ENCODE measurements at places on chromosomes 2 and 18.

DNA sequence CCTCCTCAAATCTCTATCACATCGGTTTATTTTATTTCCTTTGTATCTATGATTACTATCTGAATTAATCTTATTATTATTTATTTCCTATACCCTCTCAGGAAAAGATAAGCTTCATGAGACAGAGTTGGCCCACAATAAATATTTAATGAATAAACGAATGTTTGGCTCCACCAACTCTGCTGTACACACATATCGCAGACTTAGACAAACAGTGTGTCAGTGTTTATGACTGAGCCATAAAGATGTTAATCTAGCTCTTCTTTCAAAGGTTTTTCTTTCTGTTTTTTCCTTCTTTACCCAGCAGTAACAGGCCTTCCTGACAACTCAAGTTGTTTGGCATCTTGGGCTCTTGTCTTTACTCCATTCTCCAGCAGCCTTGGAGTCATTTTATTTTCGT lies 329.5 kb downstream of the CDH2 start:
- peak; percentile 1 for DNase-seq

- DNase-seq = no peak
These were observed 36.6 kb downstream of the SPRED2 start for GRCh38 chr2:65395621-65396347.

DNA sequence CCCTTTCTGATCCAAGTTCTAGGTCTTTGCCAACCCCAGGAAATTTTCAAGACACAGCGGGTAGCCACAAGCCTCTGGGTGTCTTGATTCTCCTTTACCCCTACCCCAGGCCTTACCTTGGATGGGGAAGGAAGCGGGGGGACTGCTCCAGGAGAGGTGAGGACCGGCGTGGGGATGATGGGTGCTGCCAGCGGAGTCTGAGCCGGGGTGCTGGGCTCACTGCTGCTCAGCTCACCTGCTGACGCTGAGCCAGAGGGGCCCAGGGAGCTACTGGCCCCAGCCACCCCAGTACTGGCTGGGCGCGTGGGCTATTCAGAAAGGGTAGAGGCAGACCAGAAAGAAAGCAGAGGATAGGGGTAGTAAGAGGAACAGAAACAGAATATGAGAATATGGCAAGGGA lies 8.7 kb downstream of the DCTN1 start:
- DNase-seq = no peak

GRCh38 chr18:79904357-79905147 lies 46.9 kb downstream of the SLC66A2 start:
- DNase-seq = no peak

- DNase-seq = no peak
These were observed 47.7 kb upstream of the SMAD2 start for GRCh38 chr18:47978141-47978540.

DNA sequence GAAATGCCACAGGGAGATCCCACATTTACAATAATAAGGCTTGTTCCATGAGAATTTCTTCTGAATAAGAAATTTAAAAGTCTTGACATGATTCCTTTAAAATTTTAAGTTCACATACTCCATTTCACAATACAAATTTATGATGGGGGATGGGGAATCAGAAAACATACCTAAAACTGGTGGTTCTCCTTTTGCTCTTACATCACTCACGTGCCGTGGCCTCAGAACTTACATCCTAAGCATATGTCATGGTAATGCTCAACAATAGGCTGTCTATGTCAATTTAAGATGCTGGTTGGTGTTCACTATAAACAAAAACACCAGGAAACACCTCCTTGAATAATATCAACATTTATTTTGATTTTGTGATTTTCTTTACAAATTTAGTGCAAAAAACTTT lies 12.8 kb downstream of the UPP2 start:
- no peak for DNase-seq

- peak; percentile 61 for DNase-seq
These were observed 56.6 kb downstream of the EPG5 start for GRCh38 chr18:45910405-45911023.

DNA sequence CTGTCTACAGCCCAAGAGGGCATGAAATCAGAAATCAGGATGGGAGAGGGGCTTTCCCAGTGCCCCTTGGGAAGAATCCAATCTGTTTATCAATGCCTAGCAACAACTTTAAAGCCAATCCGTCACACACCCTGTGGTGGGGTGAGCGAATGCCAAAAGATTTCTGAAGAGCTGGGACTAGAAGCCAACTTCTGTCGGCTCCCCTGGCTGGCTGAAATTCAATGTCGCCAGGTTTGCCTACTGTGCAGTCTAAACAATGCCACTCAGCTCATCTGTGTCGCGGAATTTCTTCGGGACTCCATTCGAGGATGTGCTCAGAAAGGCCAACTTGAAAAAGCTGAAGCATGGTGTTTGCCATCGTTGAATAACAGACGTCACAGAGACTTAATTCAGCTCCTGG lies 31.5 kb upstream of the NCKAP5 start:
- DNase-seq = no peak

DNA sequence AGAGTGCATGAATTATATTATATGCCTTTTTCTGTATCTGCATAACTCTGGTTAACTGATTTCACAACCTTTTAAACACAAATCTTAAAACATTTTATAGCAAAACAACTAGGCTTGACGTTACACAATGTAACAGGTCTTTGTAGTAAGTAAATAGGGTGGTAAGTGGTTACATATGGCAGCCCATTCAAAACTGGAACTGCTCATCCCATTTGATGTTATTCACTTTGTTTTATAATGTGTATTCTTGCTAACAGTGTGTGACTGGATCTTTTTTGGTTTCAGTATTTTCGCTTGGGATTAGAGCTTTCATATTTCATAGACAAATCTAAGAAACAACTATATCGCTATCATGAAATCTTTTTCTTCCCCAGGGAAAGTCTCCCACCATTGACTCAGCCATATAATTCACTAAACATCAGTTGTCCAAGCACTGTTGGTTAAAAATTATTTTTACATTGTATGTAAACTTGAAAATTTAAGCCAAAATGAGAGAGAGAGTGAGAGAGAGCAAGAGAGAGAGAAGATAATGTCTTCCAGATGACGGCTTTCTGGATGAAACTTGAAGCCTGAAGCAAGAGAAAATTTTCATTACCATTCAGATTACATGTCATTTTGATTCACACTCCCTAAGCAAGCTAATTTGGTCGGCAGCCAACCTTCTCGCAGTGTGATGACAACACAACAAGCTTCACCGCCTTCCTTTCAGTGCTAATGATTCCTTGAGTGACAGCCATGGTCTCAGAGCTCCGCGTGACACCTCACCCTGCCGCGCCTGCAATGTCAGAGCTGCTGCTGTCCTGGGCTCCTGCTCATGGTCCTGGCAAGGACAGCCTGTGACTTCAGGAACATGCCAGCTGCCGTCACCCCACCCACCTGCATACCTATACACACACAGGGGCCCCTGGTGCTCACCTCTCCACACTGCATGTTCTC lies 946.9 kb upstream of the SOX11 start:
- peak; percentile 16 for DNase-seq

DNA sequence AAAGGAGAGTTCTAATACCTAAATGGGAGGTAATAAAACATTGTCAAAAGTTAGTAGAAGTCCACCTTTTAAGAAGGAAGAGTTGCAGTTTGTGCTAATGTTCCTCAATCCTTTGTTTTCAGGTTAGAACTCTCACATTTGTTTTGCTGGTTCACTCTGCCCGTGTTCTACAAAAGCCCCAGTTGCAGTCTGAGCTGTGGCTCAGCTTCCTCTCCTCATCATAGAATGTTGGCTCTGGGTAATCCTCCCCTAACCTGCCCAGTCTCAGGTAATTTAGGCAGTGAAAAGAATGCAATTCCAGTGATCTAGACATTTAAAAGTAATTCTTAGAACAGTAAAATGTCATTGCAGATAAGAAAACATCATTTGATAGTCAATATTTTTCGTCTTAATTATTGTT lies 1410.4 kb upstream of the ZEB2 start:
- DNase-seq = no peak

GRCh38 chr2:95384854-95385569 lies 17.5 kb upstream of the FAHD2A start:
- no peak for DNase-seq
